ENCODE measurements at places on chromosomes 6 and 20.

DNA sequence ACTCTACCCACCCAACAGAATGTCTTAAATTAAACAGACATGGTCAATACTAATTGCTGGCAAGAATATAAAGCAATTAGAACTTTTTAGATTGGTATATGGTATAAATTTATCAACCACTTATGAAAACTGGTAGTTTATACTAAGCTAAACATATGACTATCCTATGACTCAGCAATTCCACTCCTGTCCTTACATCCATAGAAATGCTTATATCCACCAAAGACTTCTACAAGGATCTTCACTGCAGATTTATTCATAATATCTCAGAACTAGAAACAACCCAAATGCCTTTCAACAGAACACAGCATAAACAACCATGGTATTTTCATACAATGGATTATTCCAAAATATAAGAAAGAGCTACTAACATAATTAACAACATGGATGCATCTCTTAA lies 4.6 kb downstream of the ZNF184 start:
- DNase-seq = no peak
- H3K27ac ChIP-seq = no peak overlapping the region
- H3K27me3 ChIP-seq = no peaks in the 10 kb centered on the region
- peaks cover 63% of the 10 kb centered on the region for H3K36me3 ChIP-seq
- H3K4me3 ChIP-seq = no peak overlapping the region

DNA sequence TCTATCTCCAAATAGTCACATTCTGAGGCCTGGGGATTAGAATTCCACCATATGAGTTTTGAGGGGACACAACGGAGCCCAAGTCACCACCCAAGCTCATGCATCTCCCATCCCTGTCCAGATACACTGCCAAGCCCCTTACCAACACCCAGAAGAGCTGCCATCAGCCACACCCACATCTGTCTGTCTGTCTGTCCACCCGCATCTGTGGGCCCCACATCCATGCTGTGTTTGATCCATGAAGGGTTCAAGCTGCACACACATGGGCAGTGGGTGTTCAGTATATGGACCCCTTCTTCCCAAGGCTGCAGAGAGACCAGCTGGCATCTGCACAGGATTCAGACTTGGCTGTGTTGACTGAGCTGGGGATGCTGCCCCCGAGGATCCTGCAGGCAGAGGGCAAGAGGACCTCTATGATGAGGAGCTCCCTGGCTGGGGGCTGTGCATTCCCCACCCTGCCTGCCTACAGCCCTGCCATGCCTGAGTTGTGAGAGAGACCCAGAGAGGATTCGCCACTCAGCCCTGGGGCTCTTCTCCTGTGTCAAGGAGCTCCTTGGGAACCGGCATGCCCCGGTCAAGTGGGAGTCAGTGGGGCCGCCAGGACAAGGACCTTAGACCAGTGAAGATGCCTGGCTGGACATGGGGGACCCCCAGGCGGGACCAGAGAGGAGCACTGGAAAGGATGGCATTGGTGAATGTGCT lies 206.4 kb downstream of the SYNDIG1 start:
- no peaks in the 10 kb centered on the region for H3K4me1 ChIP-seq
- DNase-seq = no peak
- no peaks in the 10 kb centered on the region for H3K36me3 ChIP-seq
- no peaks in the 10 kb centered on the region for H3K27me3 ChIP-seq
- no peak overlapping the region for H3K4me3 ChIP-seq
- peak overlapping the region; percentile 22 for H3K27ac ChIP-seq

- H3K4me1 ChIP-seq = peaks cover 5% of the 10 kb centered on the region
- DNase-seq = no peak
- H3K27ac ChIP-seq = no peak overlapping the region
- peaks cover 3% of the 10 kb centered on the region for H3K27me3 ChIP-seq
- H3K36me3 ChIP-seq = no peaks in the 10 kb centered on the region
These were observed 664.5 kb downstream of the EPM2A start for GRCh38 chr6:145070791-145071190.

DNA sequence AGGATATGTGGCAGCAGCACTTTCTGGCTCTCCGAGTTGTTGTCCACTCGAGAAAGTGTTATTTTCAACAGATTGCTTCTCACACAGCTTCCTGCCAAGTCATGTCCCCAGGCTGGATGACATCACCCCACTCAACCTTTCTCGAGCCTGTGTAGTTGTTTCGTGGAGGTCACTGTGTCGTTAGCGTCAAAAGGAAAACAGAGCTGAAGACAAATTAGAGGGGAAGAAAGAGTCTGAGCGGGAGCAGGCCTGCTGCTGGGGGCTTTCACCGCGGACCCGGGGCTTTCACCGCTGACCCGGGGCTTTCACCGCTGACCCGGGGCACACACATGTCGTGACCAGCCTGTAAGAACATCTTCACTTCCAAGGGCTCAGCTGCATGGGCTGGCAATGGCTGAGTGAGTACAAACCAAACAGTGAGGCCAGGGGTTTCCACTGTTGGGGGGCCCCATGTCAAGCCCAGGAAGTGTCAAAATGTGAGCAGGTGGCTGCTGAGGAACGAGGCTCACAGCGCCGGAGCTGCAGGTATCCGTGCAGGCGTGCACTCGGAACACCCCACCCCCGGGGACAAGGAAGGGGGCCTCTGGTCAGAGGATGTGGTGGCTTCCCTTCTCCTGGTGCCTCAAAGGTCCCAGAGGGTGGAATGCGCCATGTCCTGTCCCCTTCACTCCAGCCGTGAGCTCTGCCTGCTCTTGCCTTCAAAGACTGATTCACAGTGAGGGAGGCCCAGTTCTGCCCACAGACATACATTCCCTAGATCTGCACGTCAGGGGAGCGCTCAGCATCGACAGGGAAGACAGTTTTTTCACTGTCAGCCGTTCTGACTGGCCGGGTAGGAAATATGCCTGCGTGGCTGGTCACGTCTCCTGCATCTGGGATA lies 365.9 kb downstream of the TAF4 start:
- H3K36me3 ChIP-seq = no peaks in the 10 kb centered on the region
- H3K4me3 ChIP-seq = no peak overlapping the region
- no peaks in the 10 kb centered on the region for H3K27me3 ChIP-seq
- no peaks in the 10 kb centered on the region for H3K4me1 ChIP-seq
- no peak overlapping the region for H3K27ac ChIP-seq

DNA sequence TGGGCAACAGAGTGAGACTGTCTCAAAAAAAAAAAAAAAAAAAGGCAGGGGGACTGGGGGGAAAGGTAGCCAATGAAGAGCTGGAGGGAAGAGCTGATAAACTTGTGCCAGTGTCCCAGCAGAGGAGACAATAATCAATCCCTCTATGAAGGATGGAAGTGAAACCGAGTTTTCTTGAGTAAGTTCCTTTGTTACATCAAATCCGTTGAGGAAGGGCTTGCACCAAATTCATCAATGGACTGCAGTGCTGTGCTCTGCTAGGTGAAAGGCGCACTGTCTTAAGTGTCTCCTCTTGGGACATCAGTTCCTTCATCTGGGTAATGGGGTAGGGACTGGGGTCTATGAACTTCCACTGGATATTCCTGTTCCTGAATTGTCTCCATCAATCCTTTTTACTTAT lies 3.0 kb upstream of the CRIP3 start:
- DNase-seq = no peak
- no peaks in the 10 kb centered on the region for H3K36me3 ChIP-seq
- H3K27me3 ChIP-seq = no peaks in the 10 kb centered on the region
- no peak overlapping the region for H3K27ac ChIP-seq
- H3K4me1 ChIP-seq = peaks cover 4% of the 10 kb centered on the region

- no peak overlapping the region for H3K27ac ChIP-seq
- no peak for DNase-seq
- no peaks in the 10 kb centered on the region for H3K36me3 ChIP-seq
- H3K4me3 ChIP-seq = no peak overlapping the region
These were observed 144.0 kb upstream of the SLC35B3 start for GRCh38 chr6:8579372-8579771.

DNA sequence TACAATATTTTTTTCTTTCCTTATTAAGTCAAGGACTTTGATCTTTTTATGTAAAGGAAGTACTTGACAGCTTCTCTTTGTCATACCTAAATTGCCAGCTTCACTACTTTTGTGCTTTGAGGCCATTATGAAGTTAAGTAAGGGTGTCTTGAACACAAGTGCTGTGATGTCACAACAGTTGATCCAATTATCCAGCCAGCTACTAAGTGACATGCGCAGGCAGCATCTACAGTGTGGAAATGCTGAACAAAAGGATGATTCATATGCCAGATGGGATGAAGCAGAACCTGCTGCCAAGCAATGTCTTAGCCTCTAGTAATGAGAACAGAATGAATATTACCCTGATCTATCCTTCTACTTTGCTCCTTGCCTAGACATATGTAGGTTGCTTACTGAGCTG lies 68.3 kb upstream of the TMEM244 start:
- no peaks in the 10 kb centered on the region for H3K36me3 ChIP-seq
- H3K4me3 ChIP-seq = no peak overlapping the region
- no peak for DNase-seq
- H3K27ac ChIP-seq = no peak overlapping the region
- no peaks in the 10 kb centered on the region for H3K4me1 ChIP-seq

DNA sequence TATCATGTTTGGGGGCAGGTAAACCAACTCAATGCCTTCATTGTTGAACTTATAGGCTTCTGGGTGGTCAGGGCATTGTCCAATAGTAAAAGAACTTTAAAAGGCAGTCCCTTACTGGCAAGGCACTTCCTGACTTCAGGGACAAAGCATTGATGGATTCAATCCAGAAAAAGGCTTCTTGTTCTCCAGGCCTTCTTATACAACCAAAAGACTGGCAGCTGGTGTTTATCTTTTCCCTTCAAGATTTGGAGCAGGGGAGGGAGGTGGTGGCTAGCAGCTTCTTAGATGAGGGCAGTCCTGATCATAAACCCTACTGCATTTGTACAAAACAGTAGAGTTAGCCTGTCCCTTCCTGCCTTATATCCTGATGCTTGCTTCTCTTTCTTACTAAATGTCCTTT lies 57.5 kb downstream of the NCOA3 start:
- no peaks in the 10 kb centered on the region for H3K27me3 ChIP-seq
- peaks cover 57% of the 10 kb centered on the region for H3K4me1 ChIP-seq
- DNase-seq = no peak
- no peak overlapping the region for H3K4me3 ChIP-seq
- no peaks in the 10 kb centered on the region for H3K36me3 ChIP-seq

DNA sequence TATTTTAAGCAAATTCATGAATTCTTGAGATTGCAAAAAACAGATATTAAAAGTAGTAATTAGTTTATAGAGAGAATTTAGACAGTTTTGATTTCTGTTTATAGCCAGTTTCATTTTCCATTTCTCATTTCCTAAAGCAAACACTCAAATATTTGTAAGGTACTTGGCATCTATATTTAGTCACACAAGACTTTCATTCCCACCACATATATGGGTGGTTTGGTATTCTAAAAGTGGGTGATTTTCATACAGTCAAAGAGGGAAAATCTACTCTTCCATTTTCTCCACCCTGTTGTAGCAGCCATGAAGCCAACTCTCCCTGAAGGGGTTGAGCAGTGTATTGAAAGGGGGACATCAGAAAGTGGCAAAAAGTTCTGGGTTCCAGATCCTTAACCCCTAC lies 181.1 kb upstream of the SUPT3H start:
- no peak for DNase-seq
- H3K4me1 ChIP-seq = peaks cover 12% of the 10 kb centered on the region
- H3K27me3 ChIP-seq = no peaks in the 10 kb centered on the region
- H3K4me3 ChIP-seq = no peak overlapping the region
- H3K36me3 ChIP-seq = no peaks in the 10 kb centered on the region
- no peak overlapping the region for H3K27ac ChIP-seq

- DNase-seq = no peak
- H3K27me3 ChIP-seq = no peaks in the 10 kb centered on the region
- no peak overlapping the region for H3K27ac ChIP-seq
- H3K36me3 ChIP-seq = no peaks in the 10 kb centered on the region
- H3K4me3 ChIP-seq = no peak overlapping the region
These were observed 13.8 kb downstream of the CCN5 start for GRCh38 chr20:44728801-44729443.

- H3K27ac ChIP-seq = peak overlapping the region; percentile 100
- H3K4me1 ChIP-seq = peaks cover 87% of the 10 kb centered on the region
- peak overlapping the region; percentile 99 for H3K4me3 ChIP-seq
- no peaks in the 10 kb centered on the region for H3K27me3 ChIP-seq
These were observed 1.8 kb downstream of the LTB start for GRCh38 chr6:31580438-31580740.

- H3K27me3 ChIP-seq = no peaks in the 10 kb centered on the region
- peaks cover 71% of the 10 kb centered on the region for H3K36me3 ChIP-seq
- no peak overlapping the region for H3K27ac ChIP-seq
- DNase-seq = no peak
- peaks cover 35% of the 10 kb centered on the region for H3K4me1 ChIP-seq
These were observed 14.8 kb downstream of the PEDS1 start for GRCh38 chr20:50138479-50139393.
